ENCODE measurements at places on chromosomes 16 and 17.

- DNase-seq = no peak
Measured at GRCh38 chr16:57196753-57197152, 10.6 kb downstream of the RSPRY1 start.

DNA sequence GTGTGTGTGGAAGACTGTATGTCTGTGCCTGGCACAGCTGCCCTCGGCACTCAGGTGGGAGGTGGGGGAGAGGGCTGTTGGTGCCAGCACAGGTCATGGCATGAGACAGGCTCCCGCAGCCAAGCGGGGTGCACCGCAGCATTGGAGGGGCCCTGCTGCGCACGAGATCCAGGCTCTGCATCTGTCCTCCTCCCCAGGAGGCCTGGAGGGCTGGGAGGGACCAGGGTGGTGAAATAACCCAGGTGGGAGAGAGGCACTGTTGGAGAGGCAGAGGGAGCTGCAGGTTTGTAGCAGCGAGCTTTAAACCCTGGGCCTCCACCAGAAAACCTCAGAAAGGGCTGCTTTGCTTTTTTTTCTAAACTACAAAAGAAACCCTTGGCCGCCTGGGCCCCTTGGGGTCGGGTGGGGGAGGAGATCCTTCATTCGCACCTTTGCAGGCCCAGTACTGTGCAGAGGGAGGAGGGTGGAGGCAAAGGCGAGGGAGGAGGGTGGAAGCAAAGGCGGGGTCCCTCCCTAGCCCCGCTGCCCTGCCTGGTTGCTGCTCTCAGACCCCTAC lies 241.7 kb downstream of the SEC14L1 start:
- no peak for DNase-seq

DNA sequence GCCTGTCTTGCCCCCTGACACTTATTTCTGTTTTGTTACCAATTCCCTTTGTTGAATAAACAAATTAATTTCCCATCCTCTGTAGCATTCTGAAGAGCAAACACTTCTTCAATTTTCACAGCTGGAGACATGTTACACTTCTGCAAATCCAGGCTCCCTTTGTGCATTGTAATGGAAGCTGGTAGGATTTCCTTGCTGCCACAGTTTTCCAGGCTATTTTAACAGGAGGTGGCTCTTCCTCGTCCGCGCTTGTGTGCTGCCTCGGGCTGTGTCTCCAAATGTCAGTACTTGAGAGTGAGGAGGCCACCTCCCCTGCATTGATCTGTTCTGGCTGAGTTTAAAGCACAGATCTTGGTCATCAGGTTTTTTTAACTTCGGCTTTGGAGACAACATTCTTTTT lies 40.0 kb downstream of the SOST start:
- peak; percentile 70 for DNase-seq

DNA sequence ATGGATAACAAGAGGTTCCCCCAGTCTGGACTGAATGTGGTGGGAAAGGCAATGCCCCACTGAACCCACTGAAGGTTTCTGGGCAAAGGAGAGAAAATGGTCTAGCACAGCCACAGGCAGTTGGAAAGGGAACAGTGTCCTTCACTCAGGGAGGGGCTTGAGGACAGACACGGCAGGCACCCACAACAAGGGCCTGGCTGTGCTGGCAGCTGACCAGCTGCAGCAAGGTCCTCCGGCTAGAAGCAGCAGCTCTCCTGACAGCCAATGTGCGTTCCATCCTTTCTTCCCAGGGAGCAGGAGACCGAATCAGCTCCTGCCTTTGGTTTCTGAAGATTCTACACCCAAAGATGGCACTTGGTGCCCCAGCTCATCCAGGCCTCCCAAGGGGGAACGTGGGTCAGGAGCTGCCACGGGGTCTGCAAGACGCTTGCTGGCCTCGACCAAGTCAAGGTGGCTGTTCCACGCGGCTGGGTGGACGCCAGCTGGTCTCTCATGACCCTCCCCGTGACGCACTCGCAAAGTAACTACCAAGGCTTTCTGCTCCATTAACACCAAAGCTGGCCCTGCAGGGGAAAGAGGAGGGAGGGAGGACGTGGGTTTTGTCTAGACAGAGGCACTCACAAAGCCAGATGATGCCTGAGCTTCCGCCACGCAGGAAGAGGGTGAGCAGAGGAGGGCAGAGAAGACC lies 11.1 kb downstream of the ABR start:
- DNase-seq = no peak

GRCh38 chr16:81061871-81062608 lies 15.0 kb downstream of the C16orf46 start:
- DNase-seq = no peak

- no peak for DNase-seq
Measured at GRCh38 chr16:28290859-28291254, 1.5 kb upstream of the SBK1 start.

GRCh38 chr17:63395075-63395805 lies 50.9 kb downstream of the CYB561 start:
- DNase-seq = no peak

DNA sequence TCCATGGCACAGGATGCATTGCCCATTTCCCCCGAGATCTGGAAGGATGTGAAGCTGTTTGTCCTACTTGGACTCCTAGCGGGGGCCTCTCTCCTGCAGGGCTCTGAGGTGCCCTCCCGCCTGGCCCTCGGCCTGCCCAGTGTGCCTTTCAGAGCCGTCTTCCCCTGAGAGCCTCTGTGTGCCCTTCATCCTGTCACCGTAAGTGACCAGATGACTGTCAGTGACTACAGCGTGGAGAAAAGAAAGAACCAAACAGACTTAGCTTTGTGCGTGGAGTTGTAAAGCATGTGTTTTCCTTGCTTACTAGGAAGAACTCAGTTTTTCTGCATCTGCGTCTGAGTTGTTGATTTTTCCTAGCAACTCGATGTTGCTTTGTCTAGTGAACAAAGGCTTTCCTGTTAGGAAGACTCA lies 56.1 kb downstream of the BANP start:
- no peak for DNase-seq

Data from COR-L47 (cell line).